Stimulated activated CD8-positive, alpha-beta memory T cell treated with anti-CD3 and anti-CD28 coated beads, Interleukin-15, amount 100 ng/mL, for 4 hours (primary cell): ENCODE measurements at places on chromosomes 1 and 21.

- DNase-seq = no peak
These were observed 16.1 kb upstream of the GPR37L1 start for GRCh38 chr1:202106340-202107254.

DNA sequence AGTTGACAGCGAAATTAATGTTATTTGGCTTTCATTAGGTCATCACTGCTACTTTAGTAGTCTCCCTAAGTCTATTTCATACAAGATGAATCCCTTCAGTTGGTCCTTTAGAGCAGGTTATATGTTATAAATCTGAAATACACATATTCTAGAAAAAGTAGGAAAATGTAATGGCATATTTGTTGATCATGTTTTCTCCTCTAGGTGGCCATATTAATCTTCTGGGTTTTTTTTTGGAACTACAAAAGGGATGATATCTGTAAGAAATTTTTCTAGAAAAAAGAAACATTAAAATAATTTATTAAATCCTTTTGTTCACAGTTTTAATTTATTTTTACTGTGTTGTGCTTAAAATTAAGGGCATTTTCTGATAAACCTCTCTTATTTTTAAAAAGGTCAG lies 87.9 kb downstream of the SYT14 start:
- no peak for DNase-seq

- no peak for DNase-seq
These were observed 55.4 kb upstream of the SCYL3 start for GRCh38 chr1:169949139-169949538.

DNA sequence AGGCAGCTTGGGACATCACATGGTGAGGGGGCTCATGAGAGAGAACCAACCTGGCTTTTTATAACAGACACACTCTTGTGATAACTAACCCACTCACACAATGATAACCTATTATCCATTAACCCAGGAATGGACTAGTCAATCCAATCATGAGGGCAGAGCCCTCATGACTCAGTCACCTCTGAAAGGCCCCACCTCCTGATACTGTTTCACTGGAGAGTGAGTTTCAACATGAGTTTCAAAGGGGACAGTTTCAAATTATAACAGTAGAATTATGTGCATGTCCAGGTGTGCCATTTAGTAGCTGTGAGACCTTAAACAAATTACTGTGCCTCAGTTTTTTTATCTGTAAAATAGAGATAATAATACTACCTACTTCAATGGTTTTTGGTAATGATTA lies 47.6 kb upstream of the PPP2R5A start:
- no peak for DNase-seq

GRCh38 chr1:47725992-47726855 lies 271.0 kb downstream of the TRABD2B start:
- DNase-seq = peak; percentile 8

- no peak for DNase-seq
These were observed 42.9 kb downstream of the ZNF691 start for GRCh38 chr1:42889264-42889663.

DNA sequence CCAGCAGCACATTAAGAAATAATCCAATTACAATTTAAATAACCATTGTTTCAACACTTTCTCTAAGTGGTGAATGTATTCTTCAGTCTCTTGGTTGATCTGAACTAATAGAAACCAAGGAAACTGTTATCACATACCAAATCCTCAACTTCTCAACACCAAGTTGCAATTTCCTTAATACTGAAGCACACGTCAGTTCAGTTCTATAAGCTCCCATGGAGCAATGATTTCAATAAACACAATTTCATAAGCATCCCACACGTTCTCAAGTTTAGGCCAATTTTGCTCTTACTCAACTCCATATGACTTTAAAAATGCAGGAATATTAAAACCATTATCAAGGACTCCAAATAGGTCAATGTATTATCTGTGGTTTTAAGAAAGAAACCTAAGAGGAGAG lies 5.8 kb upstream of the ERG start:
- DNase-seq = no peak
